Esophagus (tissue), 2 donors: ENCODE measurements at places on chromosomes 4 and X. TPM values are rescaled to one million over a fixed set of nuclear protein-coding genes. Genes with fewer than 3 reads are reported as not detected.

MAGEE1 gene
- 0.63 TPM for polyA plus RNA-seq

OPN1MW gene
- polyA plus RNA-seq = not detected

PABPC1L2B gene
- polyA plus RNA-seq = not detected

ALAS2 gene
- polyA plus RNA-seq = not detected

TRAM1L1 gene
- polyA plus RNA-seq = 0.37 TPM

CLDN22 gene
- 0.09 TPM for polyA plus RNA-seq

CENPVL3 gene
- not detected for polyA plus RNA-seq

TMSB15B gene
- 2.1 TPM for polyA plus RNA-seq

FAM9C gene
- polyA plus RNA-seq = not detected

SPP1 gene
- 0.59 TPM for polyA plus RNA-seq

DKC1 gene
- polyA plus RNA-seq = 22.3 TPM

ITGB1BP2 gene
- 1.3 TPM for polyA plus RNA-seq
